ENCODE measurements at places on chromosomes 11 and 22.

DNA sequence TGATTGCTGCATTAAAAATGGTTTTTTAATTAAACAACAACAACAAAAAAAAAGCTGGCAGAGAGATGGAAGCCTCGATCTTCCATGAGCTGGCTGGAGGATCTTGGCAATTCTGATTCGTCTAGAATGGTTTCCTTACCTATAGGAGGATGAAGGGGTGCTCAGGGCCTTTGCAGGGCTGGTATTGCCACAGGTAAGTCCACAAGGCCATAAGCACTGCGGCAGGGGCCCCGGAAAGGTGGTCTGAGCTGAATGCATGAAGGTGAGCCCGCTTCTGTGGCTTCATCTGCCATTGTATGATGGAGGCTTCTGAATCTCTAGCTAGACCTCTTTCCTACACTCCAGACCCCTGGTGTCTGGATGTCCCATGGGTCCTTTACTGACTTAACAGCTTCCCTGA is 101.5 kb downstream of the TSPAN18 start:
- DNase-seq = no peak

DNA sequence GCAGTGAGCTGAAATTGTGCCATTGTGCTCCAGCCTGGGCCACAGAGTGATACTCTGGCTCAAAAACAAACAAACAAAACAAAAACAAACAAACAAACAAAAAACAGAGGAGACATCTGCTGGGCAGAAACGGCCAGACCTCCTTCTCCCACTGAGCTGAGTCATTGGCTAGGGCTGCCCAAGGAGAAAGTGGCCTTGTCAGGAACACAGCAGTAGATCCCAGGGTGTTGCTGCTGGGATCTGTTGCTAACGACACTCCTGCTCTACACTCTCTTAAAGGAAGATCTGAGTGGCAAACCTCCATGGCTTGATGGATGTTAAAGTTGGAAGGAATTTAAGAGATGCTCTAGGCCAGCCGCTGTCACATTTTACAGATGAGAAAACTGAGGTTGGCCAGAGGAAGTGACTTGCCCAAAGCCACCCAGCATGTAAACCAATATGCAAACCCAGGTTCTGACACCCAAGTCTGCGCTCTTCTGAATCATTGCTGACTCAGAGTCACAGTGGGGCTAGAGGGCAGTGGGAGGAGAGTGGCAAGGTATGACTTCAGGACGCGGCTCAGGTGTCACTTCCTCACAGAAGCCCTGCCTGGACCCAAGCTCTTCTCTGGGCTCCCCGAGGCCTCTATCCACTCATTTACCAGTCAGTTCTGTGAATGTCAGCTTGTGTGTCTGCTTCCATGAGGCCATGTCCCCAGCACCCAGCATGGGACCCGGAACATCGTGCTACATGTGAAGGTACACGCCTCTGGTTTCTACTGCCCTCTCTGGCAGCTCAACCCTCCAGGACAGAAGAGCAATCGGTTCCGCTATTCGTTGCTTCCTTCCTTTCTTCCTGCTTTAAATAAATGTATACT is 11.3 kb upstream of the GDPD5 start:
- no peak for DNase-seq

DNA sequence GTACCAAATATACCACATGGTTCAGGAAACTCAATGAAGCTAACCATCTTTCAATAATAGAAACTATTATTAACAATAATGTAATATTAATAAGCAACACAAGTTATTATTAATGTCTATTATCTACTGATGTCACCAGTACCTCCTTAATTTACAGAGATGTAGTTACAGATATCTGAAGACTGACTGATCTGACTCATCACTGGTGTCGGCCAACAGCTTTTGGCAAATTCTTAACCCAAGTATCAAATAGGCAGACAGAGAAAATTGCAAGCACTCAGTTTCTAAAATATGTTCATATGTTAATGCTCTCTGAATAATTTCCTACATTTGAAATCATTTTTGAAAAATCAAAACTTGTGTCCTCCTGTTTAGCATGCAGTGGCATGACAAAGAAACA is 100.4 kb upstream of the DDI1 start:
- DNase-seq = no peak

- DNase-seq = no peak
Measured at GRCh38 chr11:121630041-121630440, 177.3 kb upstream of the SORL1-AS1 start.

- DNase-seq = no peak
Measured at GRCh38 chr22:42604403-42604802, 10.3 kb downstream of the POLDIP3 start.

Measured in NCI-H524 treated with DMSO at 0.1 percent for 48 hours (cell line).